Right lung (tissue), 10 donors: ENCODE measurements at places on chromosomes 7 and 10. TPM values are rescaled to one million over a fixed set of nuclear protein-coding genes. Genes with fewer than 3 reads are reported as not detected.

The HYAL4 gene
- not detected for polyA plus RNA-seq

The NXPH1 gene
- not detected for polyA plus RNA-seq

The ASAH2 gene
- polyA plus RNA-seq = 5.0 TPM

The ACBD7 gene
- polyA plus RNA-seq = 5.0 TPM

The PDLIM1 gene
- 92.0 TPM for polyA plus RNA-seq

The PRPS1L1 gene
- polyA plus RNA-seq = not detected

The PPP1R17 gene
- not detected for polyA plus RNA-seq

The DPYSL4 gene
- 8.0 TPM for polyA plus RNA-seq

GRCh38 chr10:85420501-85421191 lies 945.9 kb downstream of the GRID1 start:
- DNase-seq = no peak

DNA sequence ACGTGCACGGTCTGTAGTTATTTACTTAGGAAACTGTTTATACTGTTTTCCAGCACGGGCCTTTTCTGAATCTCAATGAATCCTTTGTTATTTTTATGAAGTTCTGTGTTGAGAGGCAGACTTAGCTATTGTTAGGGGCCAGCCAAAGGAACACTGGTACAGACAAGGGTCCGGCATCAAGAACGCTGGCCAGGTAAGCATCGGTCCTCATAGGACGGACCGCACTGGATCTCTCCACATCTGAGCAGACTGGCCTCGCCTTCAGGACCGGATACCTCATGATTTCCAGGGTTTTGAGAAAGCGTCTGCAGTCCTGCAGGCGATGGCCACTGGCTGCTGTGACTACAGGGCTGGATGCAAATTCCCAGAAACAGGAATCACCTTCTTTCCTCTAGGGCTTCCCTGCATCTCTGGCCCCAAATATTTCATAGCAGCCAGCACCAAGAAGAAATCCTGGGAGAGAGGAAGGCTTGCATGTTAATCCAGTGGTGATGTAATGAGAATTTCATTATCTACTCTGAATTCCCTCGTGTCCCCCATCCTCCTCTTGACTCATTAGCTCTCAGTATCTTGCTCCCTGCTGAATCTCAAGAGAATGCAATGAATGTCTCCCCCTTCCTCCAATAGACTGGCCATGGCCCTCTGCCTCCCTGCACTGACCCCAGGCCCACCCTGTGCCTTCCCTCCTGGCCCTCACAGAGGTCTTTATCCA lies 325.4 kb upstream of the NPVF start:
- no peak for DNase-seq

DNA sequence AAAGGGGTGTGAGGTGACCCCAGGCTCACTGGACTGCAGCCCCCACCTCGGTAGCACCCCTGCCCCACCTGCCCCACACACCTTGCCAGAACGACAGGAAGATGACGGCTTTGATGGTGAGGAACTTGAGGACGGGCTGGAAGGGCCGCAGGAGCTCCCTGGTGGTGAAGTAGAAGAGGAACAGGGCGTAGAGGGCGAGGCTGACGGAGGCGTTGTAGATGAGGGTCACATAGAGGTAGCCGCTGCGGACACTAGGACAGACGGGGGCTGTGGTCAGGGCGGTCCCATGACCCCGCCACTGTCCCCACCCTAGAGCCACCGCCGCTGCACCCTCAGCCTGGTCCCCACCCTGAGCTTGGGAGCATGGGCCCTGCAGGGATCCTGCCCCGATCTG lies 7.6 kb downstream of the TMEM184A start:
- no peak for DNase-seq

GRCh38 chr10:42975005-42975493 lies 101.8 kb upstream of the RET start:
- DNase-seq = no peak

DNA sequence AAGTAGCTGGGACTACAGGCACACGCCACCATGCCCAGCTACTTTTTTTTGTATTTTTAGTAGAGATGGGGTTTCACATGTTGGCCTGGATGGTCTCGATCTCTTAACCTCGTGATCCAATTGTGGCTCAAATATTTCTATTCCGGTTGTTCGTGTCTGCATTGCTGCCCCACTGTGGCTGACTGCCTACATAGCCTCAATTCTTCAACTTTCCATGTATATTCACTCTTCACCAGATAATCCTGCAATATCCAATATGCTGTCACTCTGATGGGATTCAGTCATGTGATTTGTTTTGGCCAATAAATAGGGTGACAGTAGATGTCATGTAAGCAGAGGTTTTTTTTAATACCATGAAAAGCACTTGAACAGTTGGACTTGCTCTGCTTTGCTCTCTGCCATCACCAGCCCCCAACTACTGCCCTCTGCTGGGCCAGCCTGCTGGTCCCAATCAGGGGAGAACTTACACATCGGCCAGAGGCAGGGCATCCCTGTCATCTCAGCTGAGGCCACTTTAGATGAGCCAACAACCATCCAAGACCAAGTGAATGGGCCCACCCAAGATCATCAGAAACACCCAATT lies 56.7 kb downstream of the NSUN6 start:
- no peak for DNase-seq

- DNase-seq = peak; percentile 77
Measured at GRCh38 chr7:143214789-143215679, 6.8 kb upstream of the TAS2R40 start.

- no peak for DNase-seq
Measured at GRCh38 chr10:20856484-20856883, 40.6 kb downstream of the NEBL start.

DNA sequence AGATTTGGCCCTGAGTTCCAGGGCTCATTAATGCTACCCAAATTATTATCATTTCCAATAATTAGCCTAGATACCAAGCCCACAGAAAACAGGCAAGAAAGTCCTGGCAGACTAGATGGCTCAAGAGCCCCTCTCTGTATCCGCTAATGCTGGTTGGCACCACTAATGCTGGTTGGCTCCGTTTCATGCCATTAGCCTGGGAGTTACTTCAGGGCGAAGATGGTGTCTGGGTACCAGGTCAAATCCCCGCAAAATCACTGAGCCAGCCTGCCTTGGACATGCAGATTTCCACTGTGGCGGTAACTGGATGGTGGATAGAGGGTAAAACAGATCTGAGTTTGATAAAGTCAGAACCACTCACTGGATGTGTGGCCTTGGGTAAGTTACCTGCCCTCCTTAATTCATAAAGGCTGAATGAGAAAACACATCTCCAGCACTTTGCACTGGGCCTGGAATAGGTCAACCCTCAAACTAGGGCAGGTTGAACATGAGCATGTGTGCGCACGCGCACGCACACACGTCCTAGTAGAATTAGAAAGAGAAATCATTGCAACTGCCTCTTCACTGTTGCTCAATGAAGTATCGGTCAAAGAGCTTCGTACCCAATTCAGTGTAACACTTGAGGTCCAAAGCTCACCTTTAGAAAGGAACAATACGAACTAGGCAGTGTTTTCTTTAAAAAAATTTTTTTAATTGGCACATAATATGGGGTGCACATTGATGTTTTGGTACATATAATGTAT lies 91.5 kb downstream of the PRPF18 start:
- no peak for DNase-seq

- no peak for DNase-seq
Measured at GRCh38 chr10:5555881-5556280, 31.1 kb downstream of the CALML3 start.

GRCh38 chr7:55173671-55174070 lies 154.9 kb downstream of the EGFR start:
- DNase-seq = no peak

DNA sequence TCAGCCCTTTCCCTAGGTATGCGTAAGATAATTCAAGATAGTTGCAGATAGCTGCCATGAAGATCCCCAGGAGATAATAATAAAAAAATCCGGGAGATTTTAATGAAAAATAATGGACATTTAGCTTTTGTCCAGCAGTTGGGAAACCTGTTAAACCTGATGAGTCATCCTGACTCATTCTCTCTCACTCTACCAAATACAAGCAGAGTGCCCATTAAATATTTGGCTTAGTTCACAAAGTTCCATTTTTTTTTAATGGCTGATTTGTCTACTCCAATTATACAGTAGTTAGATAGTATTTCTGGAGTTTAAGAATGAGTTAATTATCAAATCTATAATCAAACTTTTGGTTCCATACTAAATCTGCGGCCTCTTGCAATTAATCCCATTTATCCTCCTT lies 2.1 kb upstream of the SHTN1 start:
- no peak for DNase-seq

DNA sequence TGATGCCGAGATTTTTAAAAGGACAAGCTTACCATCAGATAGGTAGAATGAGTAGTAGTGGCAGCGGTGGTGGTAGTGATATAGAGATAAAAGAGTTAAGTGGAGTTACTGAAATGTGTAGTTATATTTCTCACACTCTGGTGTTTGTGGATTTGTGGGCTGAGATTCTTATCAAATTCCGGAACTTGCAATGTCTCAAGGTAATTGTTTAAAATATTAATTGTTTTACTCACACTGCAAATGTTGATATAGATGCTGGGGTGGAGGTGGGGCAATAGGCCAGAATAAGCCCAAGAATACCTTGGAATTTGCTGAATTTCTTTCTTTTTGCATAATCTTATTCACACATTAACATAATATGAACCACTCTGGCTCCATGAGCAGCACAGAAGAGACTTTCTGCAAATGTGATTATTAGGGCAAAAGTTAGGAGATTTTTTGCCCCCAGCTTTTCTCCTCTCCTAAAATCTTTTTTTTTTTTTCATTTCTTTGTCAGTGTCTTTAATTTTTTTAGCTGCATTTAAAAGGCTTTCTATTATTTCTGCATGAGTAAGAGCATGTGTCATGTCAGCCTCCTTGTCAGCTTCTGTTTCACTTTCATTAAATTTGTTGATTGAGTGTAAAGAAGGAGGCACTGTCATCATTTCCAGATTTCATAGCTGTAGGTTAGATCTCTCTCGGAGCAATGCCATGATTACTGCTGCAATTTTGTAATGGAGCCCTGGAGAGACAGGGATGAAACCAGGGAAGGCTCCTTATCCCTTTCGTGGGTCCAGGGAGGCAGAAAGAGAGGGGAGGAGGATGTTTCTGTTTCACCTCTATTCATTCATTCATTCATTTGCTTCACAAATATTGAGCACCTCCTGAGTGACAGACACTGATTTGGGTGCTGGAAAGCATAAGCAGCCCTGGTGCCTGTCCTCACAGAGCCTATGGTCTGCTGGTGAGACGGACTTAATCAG lies 13.1 kb upstream of the SGMS1 start:
- DNase-seq = no peak

DNA sequence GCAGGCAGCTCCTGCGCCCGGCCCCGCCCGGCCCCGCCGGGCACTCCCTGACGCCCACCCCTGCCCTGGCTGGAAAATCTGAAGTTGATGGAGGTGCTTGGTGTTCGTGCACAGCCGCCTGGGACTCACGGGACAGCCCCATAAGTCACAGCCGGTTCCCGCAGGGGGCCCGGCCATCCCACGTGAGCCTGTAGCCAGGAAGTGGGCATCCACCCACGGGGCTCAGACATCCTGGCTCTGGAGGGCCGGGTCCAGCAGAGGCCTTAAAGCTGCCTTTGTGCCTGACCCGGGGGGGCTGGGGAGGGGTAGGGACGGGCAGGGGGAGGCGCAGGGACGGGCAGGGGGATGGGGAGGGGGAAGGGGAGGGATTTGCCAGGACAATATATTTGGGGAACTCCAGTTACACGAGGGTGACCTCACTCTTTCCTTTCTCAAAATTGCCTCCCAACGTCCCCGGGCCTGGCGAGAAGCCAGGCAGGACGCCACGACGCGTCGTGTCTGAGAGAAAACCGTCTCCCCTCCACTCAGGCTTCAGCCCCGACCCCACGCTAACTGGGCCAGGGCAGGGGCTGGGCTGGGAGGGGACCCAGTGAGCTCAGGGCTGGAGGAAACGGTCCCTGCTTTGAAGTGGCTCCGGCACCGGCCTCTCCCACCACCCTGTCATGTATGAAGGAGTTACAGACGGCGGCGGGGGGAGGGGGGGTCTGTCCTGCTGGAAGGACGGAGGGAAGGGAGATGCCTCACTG lies 82.1 kb upstream of the PDGFA start:
- DNase-seq = peak; percentile 47

DNA sequence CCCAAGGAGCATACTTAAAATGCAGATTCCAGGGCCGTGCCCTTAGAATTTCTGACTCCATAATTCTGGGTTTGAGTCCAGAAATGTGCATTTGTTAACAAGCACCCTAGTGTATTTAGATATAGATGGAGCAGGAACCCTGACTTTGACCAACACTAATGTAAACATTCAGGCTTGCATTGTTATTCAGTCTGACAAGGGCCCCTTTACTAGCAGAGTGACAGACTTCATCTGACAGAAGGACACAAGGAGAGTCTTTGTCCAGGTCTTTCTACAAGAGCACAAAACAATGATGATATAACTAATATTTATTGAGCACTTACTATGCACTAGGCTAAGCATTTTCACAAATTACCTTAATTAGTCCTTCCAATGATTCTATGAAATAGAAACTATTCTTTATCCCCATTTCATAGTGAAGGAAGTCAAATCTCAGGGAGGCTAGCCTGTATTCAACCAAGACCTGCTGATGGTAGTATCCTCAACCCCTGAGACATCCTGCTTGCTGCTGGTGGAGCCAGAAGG lies 3.9 kb downstream of the RBP4 start:
- DNase-seq = no peak

DNA sequence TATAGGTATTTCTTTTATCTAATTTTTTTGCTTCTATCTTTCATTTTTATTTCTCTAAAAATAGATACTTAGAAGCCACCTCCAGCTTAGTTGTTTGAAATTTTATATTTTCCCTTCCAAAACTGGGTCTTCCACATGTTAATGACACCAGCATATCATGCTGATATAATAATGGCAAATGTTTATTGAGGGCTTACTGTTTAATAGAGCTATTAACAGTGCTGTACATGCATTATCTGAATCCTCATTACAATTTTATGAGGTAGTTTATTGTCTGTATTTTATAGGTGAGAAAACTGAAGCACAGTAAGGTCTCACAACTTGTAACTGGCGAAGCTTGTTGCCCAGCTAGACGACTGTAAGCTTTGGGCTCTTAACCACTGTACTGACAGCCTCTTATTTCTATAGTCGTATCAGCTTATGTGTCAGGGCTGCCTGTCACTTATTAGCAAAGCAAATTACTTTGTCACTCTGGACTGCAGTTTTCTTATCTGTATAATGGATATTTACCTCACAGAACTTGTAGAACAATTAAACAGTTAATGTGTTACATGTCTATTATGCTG lies 51.2 kb downstream of the ANKIB1 start:
- DNase-seq = no peak

DNA sequence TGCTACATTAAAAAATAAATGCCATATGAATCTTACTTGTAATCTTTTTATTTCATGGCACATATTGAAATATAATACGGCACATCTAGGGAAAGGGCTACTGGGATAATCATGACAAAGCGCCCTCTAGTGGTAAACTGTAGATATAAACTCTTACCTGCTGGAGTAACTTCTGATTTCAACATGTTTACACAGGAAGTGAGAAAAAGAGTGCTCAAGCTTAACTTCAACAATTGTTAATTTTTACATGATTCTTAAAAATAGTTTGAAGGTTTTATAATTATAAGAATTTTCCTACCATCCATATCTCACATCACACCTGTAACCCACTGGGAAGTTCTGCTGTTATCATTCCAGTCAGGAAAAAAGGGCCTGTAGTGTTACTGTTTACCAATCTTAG lies 2.0 kb upstream of the HEPACAM2 start:
- DNase-seq = peak; percentile 36
